ENCODE measurements at places on chromosomes 4 and X.

DNA sequence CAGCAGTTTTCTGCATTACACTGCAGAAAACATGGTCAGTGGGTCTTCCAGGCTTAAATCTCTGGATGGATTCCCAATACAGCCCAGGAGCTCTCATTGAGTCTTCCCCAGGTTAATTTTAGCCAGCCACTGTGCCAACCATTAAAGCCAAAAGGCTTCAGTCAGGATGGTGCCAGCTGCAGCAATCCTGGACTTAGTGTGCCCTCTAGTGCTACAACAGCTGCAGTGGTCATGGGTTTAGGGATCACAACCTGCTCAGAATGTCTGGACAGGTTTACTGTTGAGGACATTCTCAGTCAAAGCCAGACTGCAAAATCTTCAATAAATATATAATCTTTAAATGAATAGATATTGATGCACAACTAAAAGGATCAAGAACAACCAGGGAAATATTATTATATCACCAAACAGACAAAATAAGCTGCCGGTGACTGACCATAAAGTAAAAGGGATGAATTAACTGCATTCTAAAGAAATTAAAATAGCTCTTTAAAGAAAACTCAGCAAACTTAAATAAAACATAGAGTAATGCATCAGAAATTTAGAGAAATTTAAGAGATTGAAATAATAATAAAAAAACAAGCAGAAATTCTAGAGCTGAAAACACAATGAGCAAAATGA is 639.9 kb downstream of the SPOCK3 start:
- peak; percentile 23 for DNase-seq

- peak; percentile 34 for DNase-seq
Measured at GRCh38 chrX:14095702-14096101, 66.0 kb upstream of the GEMIN8 start.

- no peak for DNase-seq
Measured at GRCh38 chr4:90002441-90003062, 107.9 kb downstream of the MMRN1 start.

GRCh38 chrX:30679369-30679768 is 26.1 kb downstream of the GK start:
- DNase-seq, result no peak

DNA sequence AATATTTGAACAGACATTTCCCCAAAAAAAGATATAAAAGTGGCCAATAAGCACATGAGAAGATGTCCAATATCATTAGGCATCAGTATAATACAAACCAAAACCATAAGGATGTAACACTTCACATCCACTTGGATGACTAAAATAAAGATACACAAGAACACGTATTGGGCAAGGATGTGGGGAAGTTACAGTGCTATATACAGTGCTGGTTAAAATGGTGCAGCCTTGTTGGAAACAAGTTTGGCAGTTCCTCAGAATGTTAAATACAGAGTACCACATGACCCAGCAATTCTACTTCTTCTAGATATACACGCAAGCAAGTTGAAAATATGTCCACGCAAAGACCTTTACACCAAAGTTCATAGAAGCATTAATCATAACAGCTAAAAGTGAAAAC is 58.9 kb downstream of the HAUS3 start:
- no peak for DNase-seq

Measured in GM13977 (cell line).